ENCODE measurements at places on chromosomes 1 and 21.

DNA sequence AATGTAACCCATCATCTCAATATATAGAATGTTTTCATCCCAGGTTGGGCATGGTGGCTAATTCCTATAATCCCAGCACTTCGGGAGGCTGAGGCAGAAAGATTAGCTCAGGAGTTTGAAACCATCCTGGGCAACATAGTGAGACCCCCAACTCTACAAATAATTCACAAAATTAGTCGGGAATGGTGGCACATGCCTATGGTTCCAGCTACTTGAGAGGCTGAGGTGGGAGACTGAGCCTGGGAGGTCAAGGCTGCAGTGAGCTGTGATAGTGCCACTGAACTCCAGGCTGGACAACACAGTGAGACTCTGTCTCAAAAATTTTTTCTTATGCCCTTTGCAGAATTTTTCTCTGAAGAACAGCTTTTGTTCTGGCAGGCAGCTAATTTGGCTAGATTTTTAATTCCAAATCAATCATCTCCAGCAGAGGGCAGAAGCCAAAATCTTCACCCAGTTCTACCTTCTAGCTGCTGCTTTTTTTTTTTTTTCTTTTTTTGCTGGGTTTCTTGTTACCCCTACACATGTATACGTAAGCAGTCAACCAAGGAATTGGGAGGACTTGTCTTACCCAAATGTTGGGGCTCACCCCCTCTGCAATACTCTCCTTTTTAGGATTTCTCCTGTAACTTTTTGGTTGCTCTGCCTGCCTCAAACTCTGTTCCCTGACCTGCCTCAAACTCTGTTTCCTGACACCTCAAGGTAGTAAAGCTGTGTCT, 2.7 kb upstream of the RAD54L start:
- no peak for DNase-seq

GRCh38 chr1:178341261-178341956, 155.4 kb downstream of the CLEC20A start:
- DNase-seq, result peak; percentile 92

- DNase-seq, result no peak
Measured at GRCh38 chr1:58774027-58774426, 9.8 kb downstream of the JUN start.

- DNase-seq, result no peak
Measured at GRCh38 chr1:55650444-55650843, 435.3 kb upstream of the USP24 start.

DNA sequence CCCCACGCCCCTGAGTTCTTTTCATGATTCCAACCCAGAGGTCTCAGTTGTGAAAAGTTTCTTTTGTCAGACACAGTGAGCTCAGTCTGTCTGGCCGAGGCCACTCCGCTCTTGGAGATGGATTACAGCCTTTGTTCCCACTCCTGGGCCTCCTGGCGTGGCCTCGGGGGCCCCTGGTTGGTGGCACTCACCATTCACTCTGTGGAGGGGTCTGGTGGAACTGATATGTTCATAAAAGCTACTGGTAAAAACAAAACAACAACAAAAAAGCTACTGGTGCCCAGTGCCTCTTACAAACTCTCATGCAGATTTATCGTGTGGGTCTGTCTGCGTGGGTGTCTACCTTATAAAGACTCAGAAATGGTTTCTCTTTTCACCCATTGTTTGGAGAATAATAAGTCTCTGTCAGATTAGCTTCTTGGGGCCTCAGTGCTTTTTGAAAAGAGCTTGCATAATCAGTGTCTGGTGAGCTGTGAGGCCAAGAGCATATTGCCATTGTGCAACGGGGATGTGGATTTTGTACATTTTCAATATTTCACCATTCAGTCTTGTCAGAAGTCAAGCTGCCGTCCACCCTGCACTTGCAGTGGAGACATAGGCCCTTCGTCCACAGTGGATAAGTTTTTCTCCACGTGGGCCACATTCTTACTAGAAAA, 86.7 kb downstream of the GALNT2 start:
- DNase-seq, result no peak

DNA sequence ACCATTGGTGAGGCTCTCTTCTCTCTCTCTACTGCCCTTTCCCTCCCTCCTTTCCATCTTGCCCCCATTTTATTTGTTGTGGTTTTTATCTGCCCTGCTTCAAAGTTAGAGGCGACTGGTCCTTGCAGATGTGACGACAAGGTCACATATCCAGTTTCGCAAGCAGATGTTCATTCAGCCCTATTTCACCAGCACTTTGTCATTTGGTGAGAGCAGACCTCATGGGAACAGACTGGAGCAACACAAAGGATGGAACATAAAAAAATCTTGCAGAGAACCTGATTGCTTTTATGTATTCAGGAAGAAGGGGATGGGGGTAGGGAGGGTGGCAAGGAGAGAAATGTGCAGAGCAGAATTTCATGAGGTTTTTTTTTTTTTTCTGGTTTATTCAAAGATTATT, 84.3 kb downstream of the ELAVL4 start:
- no peak for DNase-seq

GRCh38 chr1:46805755-46806154, 6.9 kb downstream of the CYP4B1 start:
- no peak for DNase-seq

- DNase-seq, result no peak
Measured at GRCh38 chr1:47477595-47478080, 39.8 kb downstream of the FOXD2 start.

- DNase-seq, result no peak
Measured at GRCh38 chr21:44954281-44954771, 14.5 kb downstream of the SLX9 start.

DNA sequence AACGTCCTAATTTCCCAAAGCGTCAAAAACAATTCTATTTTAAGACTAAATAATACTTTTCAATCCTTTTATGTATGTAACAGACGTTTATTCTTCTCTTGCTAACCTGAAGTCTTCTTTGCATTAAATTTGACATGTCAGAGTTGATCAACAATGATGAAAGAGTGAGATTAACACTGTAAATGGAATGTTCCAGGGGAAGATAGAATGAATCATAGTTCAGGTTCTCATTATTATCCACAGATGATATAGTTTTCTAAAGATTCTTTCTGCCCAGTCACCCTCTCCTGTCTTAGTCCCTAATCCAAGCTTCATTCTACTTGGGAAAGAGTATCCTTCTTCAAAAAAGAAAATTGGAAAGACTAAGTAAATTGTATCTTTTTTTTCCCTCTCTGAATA, 38.9 kb downstream of the SDCCAG8 start:
- DNase-seq, result no peak

DNA sequence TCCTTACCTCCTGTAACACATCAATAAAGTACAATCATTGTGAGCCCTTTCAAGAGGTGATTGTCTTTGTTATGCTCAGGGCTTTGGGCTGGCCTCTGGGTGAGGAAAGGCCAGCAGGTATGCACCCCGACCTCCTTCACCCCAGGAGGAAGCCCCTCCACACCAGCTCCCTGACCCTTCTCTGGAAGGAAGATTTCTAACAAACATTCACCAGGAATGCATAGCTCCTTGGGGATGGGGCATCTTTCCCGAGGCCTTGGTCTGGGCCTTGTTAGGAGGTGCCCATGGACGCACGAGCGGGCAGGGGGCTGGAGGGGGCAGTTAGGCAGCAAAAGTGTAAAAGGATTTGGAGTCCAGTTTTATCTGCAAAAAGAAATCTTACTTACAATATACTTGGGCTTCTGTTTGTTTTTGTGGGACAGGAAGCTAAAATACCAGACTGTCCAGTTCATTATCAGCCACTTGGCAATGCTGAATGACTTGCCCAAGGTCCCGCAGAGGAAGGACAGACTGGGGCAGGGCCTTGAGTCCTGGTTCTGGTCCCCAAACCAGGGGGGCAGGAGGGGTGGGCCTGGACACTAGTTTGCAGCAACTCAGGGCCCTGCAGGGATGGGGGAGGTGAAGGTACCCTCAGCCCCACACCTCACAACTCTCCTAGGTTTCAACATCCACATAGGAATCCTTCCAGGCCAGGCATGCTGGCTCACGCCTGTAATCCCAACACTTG, 10.1 kb downstream of the ZC3H12A start:
- DNase-seq, result no peak

DNA sequence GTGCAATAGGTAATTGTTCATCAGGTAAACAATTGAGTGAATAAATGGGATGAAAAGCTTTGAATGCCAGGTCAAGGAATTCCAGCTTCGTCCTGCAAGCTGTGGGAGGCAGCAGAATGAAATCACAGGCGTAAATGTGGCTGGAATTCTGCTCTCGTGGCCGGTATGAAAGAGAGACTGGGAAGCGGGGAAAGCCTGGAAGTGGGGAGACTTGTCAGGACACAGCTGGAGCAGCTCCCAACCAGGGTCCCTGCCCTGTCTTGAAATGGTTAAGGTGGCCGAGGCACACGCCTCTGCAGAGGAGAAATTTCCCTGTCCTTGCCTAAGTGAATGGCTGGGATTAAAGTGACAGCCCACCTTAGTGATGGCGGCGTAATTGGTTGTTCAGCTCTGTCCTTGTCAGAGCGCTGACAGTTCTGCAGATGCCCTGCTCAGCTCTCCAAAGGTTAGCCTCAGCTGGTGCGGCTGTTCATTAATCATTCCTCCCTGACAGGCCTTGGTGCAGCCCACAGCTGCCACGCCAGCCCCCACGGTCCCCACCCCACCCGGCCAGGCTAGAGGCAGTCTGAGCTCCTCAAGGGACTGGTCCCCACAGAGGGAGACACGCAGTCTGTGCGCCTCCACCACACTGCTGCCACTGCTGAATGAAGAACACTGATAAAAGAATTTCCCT, 398.3 kb upstream of the POU3F1 start:
- no peak for DNase-seq

GRCh38 chr1:165228676-165229075, 127.8 kb downstream of the LMX1A start:
- no peak for DNase-seq

DNA sequence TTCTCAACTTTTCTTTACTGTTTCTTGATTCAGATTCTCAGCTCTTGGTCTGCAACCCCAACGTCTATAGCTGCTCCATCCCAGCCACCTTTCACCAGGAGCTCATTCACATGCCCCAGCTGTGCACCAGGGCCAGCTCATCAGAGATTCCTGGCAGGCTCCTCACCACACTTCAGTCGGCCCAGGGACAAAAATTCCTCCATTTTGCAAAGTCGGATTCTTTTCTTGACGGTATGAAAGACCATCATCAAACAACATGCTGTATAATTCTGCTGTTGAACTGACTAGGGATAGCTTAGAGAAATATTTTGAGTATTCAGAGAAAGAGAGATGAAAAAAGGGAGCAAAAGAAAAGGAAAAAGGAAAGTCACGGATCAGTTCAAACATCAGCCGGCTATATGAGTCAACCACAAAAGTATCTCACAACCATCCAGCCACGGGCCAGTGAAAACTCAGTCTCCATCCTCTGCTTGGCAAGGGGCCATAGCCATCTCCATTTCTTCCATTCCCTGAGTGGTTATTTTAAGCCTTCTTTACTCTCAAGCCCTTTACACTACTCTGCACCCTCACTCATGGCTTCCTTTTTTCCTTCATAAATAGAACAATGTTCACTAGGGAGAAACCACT, 14.1 kb downstream of the DNASE2B start:
- no peak for DNase-seq

GRCh38 chr21:26136671-26137070, 33.9 kb downstream of the APP start:
- no peak for DNase-seq

DNA sequence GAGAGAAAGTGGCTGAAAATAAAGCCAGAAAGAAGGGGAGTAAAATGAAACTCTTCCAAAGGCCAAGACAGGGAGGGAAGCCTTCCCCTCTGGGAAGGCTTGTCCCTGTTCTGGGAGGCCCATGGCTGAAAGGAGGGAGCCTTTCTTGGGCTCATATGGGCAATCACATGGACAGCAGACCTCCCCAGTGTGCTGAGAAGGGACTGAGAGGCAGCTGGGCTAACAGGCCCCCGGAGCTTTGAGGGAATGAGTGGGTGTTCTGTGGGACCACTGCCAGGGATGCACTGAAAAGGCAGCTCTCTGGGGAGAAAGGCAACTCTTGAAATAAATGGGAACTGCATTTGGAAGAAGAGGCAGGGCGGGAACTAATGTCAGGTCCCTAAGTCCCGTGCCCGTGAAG, 39.1 kb downstream of the KANK4 start:
- no peak for DNase-seq

- no peak for DNase-seq
Measured at GRCh38 chr1:86155807-86156565, 586 bp downstream of the COL24A1 start.

- no peak for DNase-seq
Measured at GRCh38 chr1:204284929-204285328, 71.1 kb upstream of the GOLT1A start.

- no peak for DNase-seq
Measured at GRCh38 chr21:33949516-33950430, 34.2 kb upstream of the ATP5PO start.

GRCh38 chr1:43373066-43373940, 5.5 kb upstream of the ELOVL1 start:
- no peak for DNase-seq

DNA sequence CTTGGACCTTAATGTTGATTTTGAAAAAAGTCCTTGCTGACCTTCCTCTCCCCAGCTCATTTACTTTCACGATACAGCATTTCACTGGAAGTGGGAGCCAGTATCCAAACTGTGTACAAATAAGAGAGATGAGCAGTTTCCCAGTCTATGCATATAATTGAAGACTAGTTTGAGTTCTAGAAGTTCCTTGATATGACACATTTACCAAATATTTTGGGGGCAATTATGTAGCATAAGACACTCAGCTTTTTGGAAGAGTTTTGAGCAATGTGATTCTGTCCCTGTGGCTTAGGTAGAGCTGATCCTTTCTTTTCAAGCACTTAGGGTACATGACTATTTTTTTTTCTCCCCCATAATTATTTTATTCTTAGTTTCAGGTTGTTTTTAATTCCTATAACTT, 26.4 kb downstream of the GIPC2 start:
- no peak for DNase-seq

- DNase-seq, result no peak
Measured at GRCh38 chr1:27136998-27137542, 17.9 kb downstream of the SLC9A1 start.

DNA sequence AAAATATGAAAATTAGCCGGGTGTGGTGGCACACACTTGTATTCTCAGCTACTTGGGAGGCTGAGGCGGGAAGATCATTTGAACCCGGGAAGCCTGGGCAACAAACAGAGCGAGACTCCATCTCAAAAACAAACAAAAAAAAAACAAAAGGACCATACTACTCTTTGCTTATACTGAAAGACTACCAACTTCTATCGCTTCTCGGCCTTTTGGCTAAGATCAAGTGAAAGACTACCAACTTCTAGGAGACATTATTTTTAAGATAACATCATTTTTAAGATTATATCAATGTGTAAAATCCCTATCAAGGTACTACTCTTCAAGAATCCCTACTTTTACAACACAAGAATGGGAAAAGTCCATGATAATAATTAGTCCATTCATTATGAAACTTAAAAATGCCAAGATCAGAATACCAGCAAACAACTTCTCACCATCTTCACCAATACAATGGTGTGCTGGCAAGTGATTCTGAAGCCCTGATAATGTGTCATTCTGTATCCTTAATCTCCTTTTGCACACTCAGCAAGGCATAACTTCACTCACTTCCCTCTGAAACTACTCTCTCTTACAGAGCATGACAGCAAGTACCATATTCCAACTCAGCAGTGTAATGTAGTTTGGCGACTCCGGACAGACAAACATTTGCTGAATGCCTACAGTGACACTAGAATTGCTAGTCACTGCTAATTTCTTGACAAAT, 1.7 kb downstream of the PTP4A2 start:
- no peak for DNase-seq

GRCh38 chr1:150109586-150109985, 40.1 kb upstream of the PLEKHO1 start:
- no peak for DNase-seq

- DNase-seq, result no peak
Measured at GRCh38 chr1:240138867-240139266, 47.2 kb downstream of the FMN2 start.

All from RWPE2 (cell line).